ENCODE measurements at places on chromosomes 1 and 21.

DNA sequence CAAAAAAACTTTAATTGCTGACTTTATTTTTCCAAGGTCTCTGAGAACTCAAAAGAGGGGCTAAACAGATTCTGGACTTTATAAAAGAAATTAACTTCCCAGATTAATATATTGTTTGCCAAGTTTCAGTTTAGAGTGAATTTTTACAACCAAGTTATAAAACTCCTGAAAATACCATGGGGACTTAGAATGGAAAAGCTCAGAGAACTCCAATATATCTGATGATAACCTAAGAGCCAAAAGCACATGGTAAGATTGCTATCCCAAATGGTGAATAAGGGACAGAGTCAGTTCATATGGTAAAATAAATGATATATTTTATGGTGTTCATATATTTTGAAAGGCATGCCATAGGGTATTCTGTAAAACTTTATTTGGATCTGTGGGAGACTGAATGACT lies 470.9 kb downstream of the TTLL7 start:
- DNase-seq, result no peak

DNA sequence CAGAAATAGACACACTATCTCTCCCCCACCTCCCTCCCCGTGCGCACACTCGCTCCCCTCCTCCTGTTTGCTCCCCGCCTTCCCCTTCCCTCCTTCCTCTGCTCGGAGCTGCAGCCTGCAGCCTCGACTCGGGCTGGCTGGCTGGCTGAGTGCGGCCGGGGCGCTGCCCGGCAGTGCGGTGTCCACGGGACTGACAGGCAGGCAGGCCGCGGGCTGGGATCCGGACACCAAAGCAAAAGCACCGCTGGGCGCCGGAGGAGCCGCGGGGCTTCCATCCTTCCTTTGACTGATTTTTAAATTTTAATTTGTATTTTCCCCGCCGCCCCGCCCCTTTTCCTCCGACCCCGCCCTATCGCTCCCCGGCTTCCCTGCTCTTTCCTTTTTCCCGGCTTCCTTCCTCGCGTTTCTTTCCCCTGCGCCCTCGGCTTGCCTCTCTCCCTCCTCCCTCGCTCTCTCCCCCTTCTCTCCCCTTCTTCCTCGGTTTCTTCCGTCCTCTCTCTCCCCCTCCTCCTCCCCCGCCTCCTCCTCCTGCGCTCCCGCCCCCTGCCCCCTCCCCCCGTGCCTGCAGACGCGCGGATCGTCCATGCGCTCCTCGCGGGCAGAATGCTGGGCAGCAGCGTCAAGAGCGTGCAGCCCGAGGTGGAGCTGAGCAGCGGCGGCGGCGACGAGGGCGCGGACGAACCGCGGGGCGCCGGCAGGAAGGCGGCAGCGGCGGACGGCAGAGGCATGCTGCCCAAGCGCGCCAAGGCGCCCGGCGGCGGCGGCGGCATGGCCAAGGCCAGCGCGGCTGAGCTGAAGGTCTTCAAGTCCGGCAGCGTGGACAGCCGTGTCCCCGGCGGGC lies 109.4 kb downstream of the NAV1 start:
- no peak for DNase-seq

DNA sequence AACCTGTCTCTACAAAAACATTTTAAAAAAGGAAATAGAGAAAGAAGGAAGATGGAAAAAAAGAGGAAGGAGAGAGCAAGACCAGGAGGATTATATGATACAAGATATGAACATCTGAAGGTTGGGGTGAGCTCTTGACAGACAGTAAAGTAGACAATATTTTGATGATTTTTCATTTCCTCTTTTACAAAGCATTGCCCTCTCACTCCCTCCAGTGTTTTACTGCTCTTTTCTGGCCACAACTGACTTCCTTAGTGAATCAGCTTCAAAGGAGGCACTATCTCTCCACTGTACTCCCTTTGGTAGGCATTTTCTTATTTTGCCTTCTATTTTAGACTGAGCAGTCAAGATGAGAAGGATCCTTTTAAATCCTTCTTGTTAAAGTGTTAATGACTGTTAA lies 296.7 kb downstream of the KCTD3 start:
- DNase-seq, result no peak

- DNase-seq, result no peak
These were observed 22.9 kb downstream of the ASAP3 start for GRCh38 chr1:23461050-23461449.

- no peak for DNase-seq
These were observed 6.1 kb downstream of the NENF start for GRCh38 chr1:212438831-212439237.

- no peak for DNase-seq
These were observed 15.5 kb upstream of the PDC start for GRCh38 chr1:186476264-186477040.

GRCh38 chr1:77063118-77063517 lies 156.1 kb downstream of the PIGK start:
- no peak for DNase-seq

DNA sequence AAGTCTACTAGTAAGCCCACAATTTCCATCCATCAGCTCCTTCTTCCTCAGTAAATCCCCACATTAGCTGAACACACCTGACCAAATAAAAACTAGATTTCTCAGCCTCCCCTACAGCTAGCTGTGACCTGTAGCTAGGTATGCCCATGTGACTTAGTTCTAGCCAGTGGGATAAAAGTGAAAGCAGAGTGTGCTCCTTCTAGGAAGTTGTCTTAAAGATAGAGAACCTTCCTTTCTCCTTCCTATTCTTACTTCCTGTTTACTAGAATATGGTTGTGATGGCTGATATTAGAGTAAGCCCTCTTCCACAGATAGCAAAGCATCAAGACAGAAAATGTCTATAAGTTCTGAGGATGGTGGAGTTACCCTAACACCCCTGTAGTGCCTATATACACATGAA lies 67.0 kb downstream of the PIK3R3 start:
- DNase-seq, result no peak

All from hippocampal formation (tissue), 2 donors.